ENCODE measurements at places on chromosomes 16 and 17.

- H3K36me3 ChIP-seq, result no peaks in the 10 kb centered on the region
- peaks cover 58% of the 10 kb centered on the region for H3K4me1 ChIP-seq
- no peak overlapping the region for H3K4me3 ChIP-seq
- no peaks in the 10 kb centered on the region for H3K27me3 ChIP-seq
Measured at GRCh38 chr16:12092544-12092921, 116.0 kb downstream of the SNX29 start.

- H3K27me3 ChIP-seq, result no peaks in the 10 kb centered on the region
- no peaks in the 10 kb centered on the region for H3K36me3 ChIP-seq
- H3K4me3 ChIP-seq, result no peak overlapping the region
- H3K27ac ChIP-seq, result no peak overlapping the region
Measured at GRCh38 chr17:73250851-73251640, 10.6 kb downstream of the CPSF4L start.

DNA sequence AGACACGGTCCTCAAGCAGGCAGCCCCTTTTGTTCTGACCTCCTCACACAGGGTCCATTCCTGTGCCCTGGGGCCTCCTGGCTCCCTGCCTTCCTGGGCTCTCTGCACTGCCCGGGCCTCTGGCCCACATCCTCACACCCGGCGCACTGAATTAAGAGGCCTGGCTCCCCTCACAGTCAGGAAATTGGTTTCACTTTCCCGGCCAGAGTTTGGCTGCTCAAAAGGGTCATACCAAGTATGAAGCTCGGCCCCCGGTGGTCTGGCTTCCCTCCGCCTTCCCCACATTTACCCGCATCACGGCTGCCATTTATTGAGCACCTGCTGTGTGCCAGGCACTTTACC, 220.0 kb downstream of the NTN1 start:
- H3K27me3 ChIP-seq, result no peaks in the 10 kb centered on the region
- no peaks in the 10 kb centered on the region for H3K36me3 ChIP-seq
- H3K27ac ChIP-seq, result peak overlapping the region; percentile 44
- peaks cover 28% of the 10 kb centered on the region for H3K4me1 ChIP-seq
- no peak overlapping the region for H3K4me3 ChIP-seq
- DNase-seq, result peak; percentile 24

GRCh38 chr17:334974-335481, 17.6 kb downstream of the RPH3AL start:
- H3K27ac ChIP-seq, result peak overlapping the region; percentile 75
- H3K4me1 ChIP-seq, result peaks cover 43% of the 10 kb centered on the region

DNA sequence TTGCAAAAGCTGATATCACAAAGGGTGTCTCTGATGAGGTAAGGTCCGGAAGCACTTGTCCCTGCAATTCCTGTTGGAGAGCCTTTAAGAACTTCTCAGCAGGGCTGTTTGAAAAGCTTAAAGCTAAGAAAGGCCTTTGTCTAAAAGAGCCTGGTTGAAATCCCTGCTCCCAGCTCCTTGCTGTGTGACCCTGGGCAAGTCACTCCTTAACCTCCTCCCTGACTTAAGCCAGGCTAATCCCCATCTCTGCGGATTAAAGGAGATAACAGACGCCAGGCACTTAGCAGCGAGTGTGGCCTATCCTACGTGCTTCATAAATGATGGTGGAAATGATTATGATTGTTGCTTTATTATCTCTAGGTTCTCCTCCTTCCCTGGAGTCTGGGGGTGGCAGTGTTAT, 368.0 kb upstream of the RBFOX1 start:
- H3K4me3 ChIP-seq, result no peak overlapping the region
- H3K27ac ChIP-seq, result no peak overlapping the region
- DNase-seq, result no peak
- H3K36me3 ChIP-seq, result no peaks in the 10 kb centered on the region
